ENCODE measurements at places on chromosomes 2 and 18.
A peak's percentile ranks its signal among the peaks of the same experiment; 100 is the strongest.

DNA sequence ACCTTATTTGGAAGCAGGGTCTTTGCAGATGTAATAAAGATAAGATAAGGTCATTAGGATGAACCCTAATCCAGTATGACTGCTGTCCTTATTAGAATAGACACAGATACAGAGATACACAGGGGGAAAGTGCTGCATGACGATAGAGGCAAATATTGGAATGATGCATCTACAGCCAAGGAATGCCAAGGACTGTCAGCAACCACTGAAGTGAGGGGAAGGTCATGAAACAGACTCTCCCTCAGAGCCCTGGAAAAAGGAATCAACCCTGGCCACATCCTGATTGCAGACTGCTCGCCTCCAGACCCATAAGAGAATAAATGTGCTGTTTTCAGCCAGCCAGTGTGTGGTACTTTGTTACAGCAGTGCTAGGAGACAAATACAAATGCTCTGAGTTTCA is 14.8 kb downstream of the TMEM237 start:
- no peak for DNase-seq
- no peaks in the 10 kb centered on the region for H3K27me3 ChIP-seq
- H3K36me3 ChIP-seq, result peaks cover 23% of the 10 kb centered on the region
- H3K27ac ChIP-seq, result no peak overlapping the region
- no peak overlapping the region for H3K4me3 ChIP-seq
- no peaks in the 10 kb centered on the region for H3K4me1 ChIP-seq

- no peaks in the 10 kb centered on the region for H3K4me1 ChIP-seq
- H3K27me3 ChIP-seq, result no peaks in the 10 kb centered on the region
- DNase-seq, result no peak
- H3K27ac ChIP-seq, result no peak overlapping the region
These were observed 226.1 kb upstream of the APCDD1 start for GRCh38 chr18:10228326-10228725.

DNA sequence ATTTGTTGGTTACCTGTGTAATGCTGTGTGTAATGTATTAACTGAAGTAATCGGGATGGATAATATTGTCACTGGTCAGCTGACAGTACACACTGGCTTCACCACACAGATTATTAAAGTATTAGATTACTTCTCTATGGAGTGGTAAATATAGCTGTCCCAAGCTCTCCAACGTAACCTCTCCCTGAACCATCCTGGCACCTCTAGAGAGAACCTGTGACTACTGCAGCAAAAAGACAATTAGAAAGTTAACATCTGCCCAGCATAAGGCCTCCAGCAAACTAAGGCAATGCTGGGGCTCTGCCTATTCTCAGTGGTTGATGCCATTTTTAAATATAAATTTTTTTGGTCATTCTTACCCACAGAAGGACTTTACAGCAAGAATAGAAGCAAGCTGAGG is 351.3 kb downstream of the GPD2 start:
- no peak overlapping the region for H3K27ac ChIP-seq
- H3K4me1 ChIP-seq, result no peaks in the 10 kb centered on the region
- H3K36me3 ChIP-seq, result no peaks in the 10 kb centered on the region
- H3K27me3 ChIP-seq, result no peaks in the 10 kb centered on the region
- DNase-seq, result no peak

GRCh38 chr2:172342611-172343010 is 84.8 kb upstream of the ITGA6 start:
- no peak for DNase-seq
- H3K4me1 ChIP-seq, result peaks cover 28% of the 10 kb centered on the region
- H3K27ac ChIP-seq, result no peak overlapping the region

DNA sequence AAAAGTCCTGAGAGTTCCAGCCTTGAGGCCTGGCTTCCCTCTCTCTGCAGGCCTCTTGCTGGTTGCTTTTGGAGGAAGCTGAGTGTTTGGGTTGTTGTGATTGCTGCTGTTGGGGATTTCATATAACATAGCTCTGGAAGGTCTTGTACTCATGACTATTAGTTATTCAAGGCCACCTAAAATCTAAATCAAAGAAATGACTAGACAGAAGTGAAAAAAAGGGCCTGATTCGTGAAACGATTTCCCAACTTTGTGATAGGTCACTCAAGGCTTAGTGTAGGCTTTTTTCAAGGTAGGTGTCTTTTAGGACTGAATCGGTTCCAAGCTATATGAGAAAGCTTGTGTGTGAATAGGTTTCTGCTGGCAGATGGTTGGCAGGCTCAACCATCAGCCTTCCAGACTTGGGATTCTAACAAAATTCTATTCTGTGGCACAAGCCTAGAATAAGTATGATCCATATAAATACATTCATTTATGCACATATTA is 164.4 kb downstream of the FMNL2 start:
- H3K36me3 ChIP-seq, result no peaks in the 10 kb centered on the region
- H3K27ac ChIP-seq, result no peak overlapping the region

GRCh38 chr18:75132931-75133525 is 75.9 kb downstream of the PTGR3 start:
- no peak overlapping the region for H3K4me3 ChIP-seq
- no peak for DNase-seq
- H3K36me3 ChIP-seq, result no peaks in the 10 kb centered on the region
- H3K27me3 ChIP-seq, result peaks cover 5% of the 10 kb centered on the region
- no peak overlapping the region for H3K27ac ChIP-seq
- no peaks in the 10 kb centered on the region for H3K4me1 ChIP-seq

DNA sequence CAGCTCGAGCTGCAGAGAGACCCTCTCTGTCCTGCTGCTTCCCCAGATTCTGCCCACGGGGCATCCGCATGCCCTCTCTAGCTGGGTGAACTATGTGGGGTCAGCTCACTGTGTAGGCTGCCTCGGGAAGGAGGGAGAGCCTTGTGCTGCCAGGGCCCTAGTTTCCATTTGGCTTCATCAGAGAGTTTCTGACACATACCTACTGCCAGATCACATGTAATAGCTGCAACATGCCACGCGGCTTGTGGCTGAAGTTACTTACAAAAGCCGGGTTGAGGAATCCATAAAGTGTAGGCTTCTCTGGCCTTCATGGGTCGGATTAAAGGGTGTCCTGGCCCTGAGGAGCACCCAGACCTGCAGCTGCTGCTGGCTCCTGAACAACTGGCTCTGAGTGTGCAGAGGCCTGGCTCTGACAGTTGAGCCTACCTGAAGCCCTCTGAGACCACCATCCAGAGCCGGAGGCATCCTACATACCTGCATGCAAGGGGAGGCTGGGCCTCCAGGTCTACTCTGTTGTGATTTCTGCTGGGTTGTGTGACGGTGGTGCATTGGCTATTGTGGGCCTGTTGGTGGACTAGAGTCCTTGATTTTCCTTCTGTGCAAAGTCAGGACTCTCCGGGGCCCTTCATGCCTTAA is 130.0 kb downstream of the SH3RF3 start:
- H3K36me3 ChIP-seq, result no peaks in the 10 kb centered on the region
- no peak overlapping the region for H3K4me3 ChIP-seq
- H3K4me1 ChIP-seq, result peaks cover 55% of the 10 kb centered on the region
- no peak for DNase-seq

DNA sequence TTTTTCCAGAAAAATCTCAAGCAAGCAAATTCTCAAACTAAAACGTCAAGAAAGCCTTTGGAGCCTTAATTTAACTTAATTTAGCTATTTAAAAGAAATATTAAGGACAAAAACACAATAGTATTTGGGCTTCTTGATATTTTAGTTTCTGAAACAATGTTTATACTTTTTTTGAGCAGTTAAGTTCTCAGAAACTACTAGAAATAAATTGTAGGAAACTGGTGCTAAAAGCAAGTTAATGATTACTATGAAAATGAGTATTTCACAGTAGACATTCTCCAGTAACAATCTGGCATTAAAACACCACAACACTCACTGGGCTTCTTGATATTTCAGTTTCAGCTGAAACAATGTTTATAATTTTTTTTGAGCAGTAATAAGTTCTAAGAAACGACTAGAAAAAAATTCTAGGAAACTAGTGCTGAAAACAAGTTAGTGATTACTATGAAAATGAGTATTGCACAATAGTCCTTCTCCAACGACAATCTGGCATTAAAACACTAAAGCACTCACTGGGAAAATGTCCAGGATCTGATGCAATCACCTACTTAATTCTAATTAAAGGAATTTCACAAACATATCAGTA is 45.1 kb downstream of the TRAK2 start:
- no peak overlapping the region for H3K4me3 ChIP-seq
- H3K36me3 ChIP-seq, result no peaks in the 10 kb centered on the region

DNA sequence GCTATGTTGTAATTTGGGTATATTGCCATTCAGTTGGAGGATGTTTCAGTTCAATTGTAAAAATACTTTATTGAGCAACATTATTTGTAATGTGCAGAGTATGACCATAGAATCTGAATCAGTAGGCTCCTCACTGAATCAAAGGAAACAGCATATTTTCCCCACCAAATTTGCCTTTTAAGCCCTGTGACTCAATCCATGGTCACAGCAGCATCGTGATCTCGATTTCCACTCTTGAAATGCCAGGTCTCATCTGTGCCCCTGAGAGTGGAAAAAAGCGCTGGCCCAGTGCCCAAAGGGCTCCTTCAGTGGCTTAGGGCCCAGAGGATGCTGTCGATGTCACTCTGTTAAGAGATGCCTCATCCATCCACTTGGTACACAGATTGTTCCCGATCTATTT is 57.5 kb downstream of the FHOD3 start:
- DNase-seq, result no peak
- no peak overlapping the region for H3K27ac ChIP-seq
- H3K27me3 ChIP-seq, result peaks cover 61% of the 10 kb centered on the region
- no peak overlapping the region for H3K4me3 ChIP-seq

- no peak overlapping the region for H3K27ac ChIP-seq
- peaks cover 12% of the 10 kb centered on the region for H3K4me1 ChIP-seq
- no peak overlapping the region for H3K4me3 ChIP-seq
- H3K27me3 ChIP-seq, result no peaks in the 10 kb centered on the region
These were observed 256.7 kb downstream of the HDAC4 start for GRCh38 chr2:239143858-239144712.

DNA sequence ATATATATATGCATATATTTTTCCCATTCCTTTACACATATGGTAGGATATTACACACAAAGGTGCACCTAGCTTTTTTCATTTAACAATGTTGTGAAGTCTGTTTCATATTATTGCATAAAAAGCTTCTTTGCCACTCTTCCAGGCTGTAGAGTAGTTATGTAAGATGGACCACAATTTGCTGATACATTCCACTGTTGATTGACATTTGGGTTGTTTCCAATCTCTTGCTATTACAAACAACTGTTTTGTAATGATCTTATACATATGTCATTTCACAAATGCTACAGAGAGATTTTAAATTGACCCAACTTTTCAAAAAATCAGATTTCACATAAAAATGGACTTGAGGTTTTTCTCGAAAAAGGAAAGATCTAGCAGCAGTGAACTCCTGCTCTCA is 301.4 kb downstream of the CDCA7 start:
- H3K4me1 ChIP-seq, result no peaks in the 10 kb centered on the region
- peaks cover 22% of the 10 kb centered on the region for H3K27me3 ChIP-seq
- no peak for DNase-seq
- no peak overlapping the region for H3K4me3 ChIP-seq

DNA sequence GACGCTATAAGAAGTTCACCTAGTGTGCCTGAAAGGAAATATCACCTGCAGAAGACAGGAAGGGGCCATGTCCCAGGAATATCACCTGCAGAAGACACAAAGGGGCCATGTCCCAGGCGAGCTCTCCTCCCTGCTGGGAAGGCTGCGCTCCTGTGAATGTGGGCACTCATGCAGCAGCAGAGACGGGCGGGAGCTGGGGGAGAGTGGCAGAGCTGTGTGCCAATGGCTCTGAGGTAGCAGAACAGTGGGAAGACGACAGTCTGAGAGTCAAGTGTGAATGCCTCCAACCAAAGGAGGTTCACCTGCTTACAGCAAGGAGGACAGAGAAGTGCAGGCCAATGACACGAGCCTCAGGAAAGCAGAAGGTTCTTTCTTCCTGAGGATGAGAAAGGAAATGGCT is 117.9 kb upstream of the SALL3 start:
- H3K4me3 ChIP-seq, result no peak overlapping the region
- H3K27me3 ChIP-seq, result peaks cover 8% of the 10 kb centered on the region
- H3K36me3 ChIP-seq, result no peaks in the 10 kb centered on the region
- no peaks in the 10 kb centered on the region for H3K4me1 ChIP-seq
- H3K27ac ChIP-seq, result no peak overlapping the region

- H3K27me3 ChIP-seq, result no peaks in the 10 kb centered on the region
- peaks cover 73% of the 10 kb centered on the region for H3K36me3 ChIP-seq
- no peak for DNase-seq
- no peak overlapping the region for H3K27ac ChIP-seq
- H3K4me1 ChIP-seq, result peaks cover 2% of the 10 kb centered on the region
These were observed 120.6 kb upstream of the BOD1L2 start for GRCh38 chr18:57026316-57026715.

DNA sequence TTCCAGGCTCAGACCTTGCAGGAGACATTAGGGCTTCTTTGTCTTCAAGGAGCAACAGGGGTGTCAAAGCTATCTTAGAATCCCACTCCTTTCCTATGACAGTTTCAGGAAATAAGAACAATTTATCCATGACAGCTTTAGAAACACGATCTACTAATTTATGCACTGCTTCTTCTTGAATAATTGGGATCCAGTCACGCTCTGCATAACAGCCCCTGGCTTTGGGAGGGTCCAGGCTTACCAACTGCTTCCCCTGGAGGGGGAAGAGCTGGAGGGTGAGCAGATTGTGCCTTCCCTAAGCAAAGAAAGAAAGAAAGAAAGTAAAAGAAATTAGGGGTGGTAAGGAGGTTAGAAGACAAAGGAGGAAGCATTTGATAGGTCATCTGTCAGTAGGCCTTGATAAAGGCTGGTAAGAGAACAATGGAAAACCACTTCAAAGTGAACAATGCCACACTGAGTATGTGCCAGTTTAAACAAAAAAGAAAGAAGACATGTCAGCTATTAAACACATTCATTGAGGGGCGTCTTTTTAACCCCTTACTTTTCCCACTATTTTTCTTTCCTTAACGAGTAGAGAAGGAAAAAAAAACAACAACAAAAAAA is 327.6 kb downstream of the DCC start:
- H3K4me3 ChIP-seq, result no peak overlapping the region
- H3K27ac ChIP-seq, result no peak overlapping the region
- no peaks in the 10 kb centered on the region for H3K36me3 ChIP-seq
- H3K4me1 ChIP-seq, result peaks cover 3% of the 10 kb centered on the region
- no peak for DNase-seq
- H3K27me3 ChIP-seq, result no peaks in the 10 kb centered on the region

- H3K4me3 ChIP-seq, result no peak overlapping the region
- no peaks in the 10 kb centered on the region for H3K27me3 ChIP-seq
- no peak for DNase-seq
- H3K36me3 ChIP-seq, result peaks cover 24% of the 10 kb centered on the region
These were observed 40.4 kb upstream of the NFU1 start for GRCh38 chr2:69477627-69478026.

GRCh38 chr2:24586955-24587354 is 95.9 kb downstream of the NCOA1 start:
- peak overlapping the region; percentile 30 for H3K4me3 ChIP-seq
- DNase-seq, result no peak
- peaks cover 5% of the 10 kb centered on the region for H3K36me3 ChIP-seq
- peak overlapping the region; percentile 27 for H3K27ac ChIP-seq
- H3K4me1 ChIP-seq, result peaks cover 58% of the 10 kb centered on the region

GRCh38 chr2:195304310-195304709 is 352.7 kb upstream of the SLC39A10 start:
- no peak overlapping the region for H3K4me3 ChIP-seq
- H3K36me3 ChIP-seq, result no peaks in the 10 kb centered on the region
- no peaks in the 10 kb centered on the region for H3K4me1 ChIP-seq

GRCh38 chr2:217900010-217900779 is 102.6 kb downstream of the TNS1 start:
- H3K36me3 ChIP-seq, result no peaks in the 10 kb centered on the region
- H3K27ac ChIP-seq, result no peak overlapping the region
- H3K4me3 ChIP-seq, result no peak overlapping the region
- no peak for DNase-seq
- peaks cover 7% of the 10 kb centered on the region for H3K4me1 ChIP-seq
- H3K27me3 ChIP-seq, result peaks cover 16% of the 10 kb centered on the region
